ENCODE measurements at places on chromosomes 6 and 20. TPM values are rescaled to one million over a fixed set of nuclear protein-coding genes. Genes with fewer than 3 reads are reported as not detected.

GRCh38 chr6:46080111-46080510 is 49.7 kb upstream of the ENPP4 start:
- no peak for DNase-seq

DNA sequence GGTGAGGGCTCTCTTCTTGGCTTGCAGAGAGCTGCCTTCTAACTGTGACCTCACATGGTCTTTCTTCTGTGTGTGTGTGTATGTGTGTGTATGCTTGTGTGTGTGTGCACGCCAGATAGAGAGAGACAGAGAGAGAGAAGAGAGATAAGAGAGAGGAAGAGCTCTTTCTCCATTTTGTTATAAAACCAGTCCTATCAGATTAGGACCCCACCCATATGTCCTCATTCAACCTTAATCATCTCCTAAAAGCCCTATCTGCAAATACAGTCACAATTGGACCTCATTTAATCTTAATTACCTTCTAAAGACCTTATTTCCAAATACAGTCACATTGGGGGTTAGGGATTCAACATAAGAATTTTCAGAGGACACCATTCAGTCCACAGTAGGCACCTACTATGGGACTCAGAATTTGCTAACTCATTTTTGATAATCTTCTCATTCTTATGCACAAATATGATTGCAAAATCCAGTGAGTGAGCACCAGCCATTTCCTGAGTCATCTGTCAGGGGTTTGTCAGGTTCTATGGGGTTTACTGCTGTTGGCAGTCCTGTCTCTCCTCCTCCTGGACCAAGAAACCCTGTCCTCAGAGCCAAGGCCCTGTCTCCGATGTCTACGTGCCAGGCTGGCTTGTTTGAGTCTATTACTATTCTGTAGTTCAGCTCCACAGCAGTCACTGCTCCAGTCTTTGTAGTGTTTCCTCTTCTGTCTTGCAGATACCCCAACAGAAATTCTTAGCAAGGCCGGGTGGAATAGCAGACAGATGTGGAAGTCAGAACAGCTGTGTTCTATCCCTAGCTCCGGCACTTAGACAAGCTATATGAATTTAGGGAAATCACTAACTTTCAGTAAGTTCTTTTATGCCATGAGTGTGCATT is 59.0 kb upstream of the FAM184A start:
- DNase-seq, result no peak

ATP9A gene
- total RNA-seq, result 20.3 TPM

SIRPB1 gene
- 1.8 TPM for total RNA-seq

DNA sequence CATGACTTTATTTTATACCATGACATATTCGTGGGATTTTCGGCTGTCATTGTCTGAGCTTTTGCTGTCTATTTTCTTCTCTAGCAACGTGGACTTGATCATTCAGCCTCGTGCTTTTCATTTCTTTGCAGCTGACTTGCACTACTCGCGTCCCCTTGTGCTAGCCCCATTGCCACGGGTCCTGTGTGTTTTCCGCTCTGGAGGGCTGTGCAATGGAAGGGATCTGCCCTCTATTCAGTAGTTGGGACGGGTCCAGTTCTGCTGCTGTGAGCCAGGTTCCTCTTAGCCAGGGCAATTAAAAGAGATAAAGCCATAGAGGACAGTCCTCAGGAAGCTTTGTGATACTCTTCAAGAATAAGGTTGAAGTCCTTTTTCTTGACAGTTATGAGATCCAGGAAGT is 17.6 kb downstream of the NEDD9 start:
- no peak for DNase-seq

TGM2 gene
- total RNA-seq, result 5.6 TPM

EFCAB8 gene
- total RNA-seq, result not detected

DNA sequence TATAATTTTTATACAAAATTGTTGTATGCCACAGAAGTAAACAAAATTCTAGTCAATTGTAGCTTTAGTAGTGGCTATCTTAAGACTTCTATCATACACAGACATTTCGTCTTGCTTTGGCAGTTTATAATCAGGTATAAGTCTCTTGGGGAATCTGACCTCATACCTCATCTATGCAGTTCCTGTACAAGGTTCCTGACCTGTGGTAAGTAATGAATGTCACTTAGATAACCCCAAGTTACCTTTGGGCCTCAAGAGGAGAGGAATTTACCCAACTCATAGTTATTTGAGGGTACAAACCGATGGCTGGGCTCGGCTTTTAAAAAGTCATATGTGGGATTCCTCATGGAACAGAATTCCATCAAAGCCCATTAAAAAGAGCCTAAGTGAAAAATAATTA is 58.8 kb upstream of the UNC93A start:
- no peak for DNase-seq

SIRPA gene
- 74.7 TPM for total RNA-seq

GRCh38 chr6:146336191-146336590 is 207.4 kb upstream of the RAB32 start:
- DNase-seq, result no peak

WFDC13 gene
- not detected for total RNA-seq

GRCh38 chr20:53786445-53787267 is 193.0 kb upstream of the ZNF217 start:
- DNase-seq, result no peak

VAPB gene
- total RNA-seq, result 26.7 TPM

GRCh38 chr6:122651604-122652003 is 41.4 kb downstream of the PKIB start:
- no peak for DNase-seq

DNA sequence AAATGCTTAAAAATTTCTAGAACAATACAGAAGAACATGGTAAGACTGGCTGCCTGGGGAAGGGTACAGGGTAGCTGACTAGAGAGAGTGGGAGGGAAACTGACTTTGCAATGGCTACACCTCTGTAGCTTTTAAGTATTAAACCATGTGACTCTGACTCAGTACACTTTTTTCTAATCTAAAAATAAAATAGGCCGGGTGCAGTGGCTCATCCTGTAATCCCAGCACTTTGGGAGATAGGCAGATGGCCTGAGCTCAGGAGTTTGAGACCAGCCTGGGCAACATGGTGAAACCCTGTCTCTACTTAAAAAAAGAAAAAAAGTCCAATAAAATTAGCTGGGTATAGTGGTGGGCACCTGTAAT is 18.5 kb downstream of the ATP9A start:
- DNase-seq, result peak; percentile 87
